ENCODE measurements at places on chromosomes 6 and 20.
A peak's percentile ranks its signal among the peaks of the same experiment; 100 is the strongest.

DNA sequence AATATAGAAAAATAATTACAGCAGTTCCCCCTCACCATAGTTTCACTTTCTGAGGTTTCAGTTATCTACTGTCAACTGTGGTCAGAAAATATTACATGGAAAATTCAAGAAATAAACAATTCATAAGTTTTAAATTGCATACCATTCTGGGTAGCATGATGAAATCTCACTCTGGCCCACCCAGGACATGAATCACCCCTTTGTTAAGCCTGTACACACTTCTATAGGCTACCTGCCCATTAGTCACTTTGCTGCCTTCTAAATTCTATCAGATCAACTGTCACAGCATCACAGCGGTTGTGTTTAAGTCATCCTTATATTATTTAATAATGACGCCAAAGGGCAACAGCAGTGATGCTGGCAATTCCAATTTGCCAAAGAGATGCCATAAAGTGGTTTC is 140.3 kb upstream of the RUNX2 start:
- ATAC-seq = no peak

DNA sequence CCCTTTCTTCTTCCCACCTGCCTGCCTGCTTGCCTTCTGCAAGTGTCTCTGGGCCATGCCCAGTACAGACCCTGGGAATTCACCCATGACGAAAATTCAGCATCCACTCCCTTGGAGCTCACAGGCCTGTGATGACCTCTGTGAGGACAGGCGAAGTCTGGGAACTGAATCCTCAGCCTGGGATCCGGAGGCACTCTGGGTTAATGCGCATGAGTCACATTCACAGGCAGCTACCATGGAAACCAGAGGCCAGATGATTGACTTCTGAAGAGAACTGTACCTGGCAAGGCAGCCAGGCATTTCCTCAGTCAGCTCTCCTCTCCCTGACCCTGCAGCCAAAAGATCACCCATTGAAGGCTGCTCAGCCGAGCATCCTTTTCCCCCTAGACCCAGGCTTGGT is 41.0 kb downstream of the SLC9A8 start:
- no peak for ATAC-seq

- no peak for ATAC-seq
Observed at GRCh38 chr6:73538116-73538779, 17.4 kb upstream of the EEF1A1 start.

DNA sequence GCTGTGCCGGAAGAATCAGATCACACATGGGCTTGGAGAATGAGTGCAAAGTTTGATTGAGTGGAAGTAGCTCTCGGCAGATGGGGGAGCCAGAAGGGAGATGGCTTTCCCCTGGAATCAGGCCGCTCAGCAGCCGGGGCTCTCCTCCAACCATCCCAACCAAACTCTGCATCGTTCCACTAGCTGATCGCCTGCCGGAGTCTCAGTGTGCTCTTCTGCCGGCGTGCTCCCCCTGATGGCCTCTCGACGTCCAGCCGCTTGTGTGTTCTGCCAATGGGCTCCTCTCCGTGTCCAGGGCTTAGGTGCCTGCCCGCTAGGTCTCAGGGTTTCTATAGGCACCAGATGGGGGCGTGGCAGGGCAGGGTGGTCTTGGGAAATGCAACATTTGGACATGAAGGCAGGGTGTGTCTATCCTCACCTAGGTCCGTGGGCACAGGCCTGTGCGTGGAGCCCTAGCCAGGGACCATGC is 4.9 kb upstream of the BIRC7 start:
- ATAC-seq = no peak

DNA sequence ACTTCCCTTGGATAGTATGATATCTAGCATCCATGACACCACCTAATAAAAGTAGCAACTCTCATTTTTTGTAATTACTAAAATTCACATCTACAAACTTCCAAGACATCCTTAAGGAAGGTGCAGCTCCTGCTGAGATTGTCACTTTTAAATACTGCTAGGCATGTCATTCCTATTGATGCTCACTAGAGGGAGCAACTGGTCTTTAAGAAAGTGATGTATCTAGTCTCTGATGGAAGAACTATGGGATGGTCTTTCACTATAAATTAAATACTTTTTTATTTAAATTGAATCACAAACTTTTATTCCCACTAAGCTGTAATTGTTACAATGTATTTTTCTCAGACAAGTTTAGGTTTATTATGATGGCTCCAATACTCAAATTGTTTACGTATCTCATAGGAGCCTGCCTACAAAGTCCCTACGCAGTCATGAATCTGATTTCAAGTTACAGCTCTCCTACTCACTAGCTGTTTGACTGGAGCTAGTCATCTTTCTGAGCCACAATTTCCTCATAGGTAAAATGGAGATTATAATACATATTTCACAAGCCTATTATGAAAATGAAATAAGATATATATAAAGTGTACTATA is 8.1 kb upstream of the TSPYL1 start:
- no peak for ATAC-seq

DNA sequence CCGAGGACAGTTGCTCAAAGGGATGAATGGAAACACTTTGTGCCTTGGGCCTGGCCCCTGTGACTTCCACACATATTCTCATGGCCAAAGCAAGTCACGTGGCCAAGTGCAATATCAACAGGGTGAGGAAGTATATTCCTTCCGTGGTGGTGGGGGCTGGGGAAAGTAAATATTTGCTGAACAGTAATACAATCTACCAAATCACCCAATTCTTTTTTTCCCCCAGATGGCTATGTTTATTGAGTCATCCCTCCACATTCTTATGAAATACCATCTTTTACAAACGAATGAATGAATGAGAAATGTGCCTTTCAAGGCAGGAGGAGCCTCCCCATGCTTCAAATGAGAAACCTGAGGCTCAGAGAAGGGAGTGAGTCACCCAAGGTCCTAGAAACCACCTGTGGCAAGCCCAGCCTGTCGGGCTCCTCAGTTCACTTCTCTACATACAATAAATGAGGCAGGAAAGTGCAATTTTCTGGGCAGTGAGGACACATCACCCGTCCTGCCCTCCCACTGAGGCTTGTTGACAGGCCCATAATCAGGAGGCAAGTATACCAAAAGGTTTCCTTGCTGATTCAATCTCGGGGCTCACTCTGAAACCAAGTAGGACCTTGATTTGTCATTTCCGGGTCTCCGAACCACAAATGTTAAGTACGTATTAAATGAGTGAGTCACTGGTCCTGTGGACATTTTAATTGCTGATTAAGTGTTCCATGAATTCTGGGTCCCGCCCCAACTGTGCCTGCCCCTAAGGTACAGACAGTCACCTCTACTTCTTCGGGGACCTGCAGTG is 25.3 kb upstream of the TOP1 start:
- ATAC-seq = peak; percentile 86

DNA sequence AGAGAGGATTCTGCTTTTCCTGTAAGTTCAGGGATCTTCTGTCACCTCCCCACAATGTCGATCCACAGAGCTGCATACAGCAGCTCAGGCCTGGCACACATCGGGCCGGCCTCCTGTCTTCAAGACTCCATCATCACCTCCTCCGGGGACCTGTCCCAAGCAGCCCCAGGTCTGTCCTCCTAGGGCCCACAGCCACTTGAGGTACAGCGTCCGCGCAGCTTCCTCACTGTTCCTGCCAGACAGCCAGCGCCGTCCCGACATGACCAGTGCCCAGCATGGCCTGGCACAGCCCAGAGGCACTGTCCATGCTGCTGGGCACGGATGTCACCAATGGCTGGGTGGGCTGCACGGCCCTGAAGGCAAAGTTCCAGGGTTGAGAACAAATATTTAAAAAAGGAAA is 101.6 kb downstream of the DLL1 start:
- ATAC-seq = no peak

DNA sequence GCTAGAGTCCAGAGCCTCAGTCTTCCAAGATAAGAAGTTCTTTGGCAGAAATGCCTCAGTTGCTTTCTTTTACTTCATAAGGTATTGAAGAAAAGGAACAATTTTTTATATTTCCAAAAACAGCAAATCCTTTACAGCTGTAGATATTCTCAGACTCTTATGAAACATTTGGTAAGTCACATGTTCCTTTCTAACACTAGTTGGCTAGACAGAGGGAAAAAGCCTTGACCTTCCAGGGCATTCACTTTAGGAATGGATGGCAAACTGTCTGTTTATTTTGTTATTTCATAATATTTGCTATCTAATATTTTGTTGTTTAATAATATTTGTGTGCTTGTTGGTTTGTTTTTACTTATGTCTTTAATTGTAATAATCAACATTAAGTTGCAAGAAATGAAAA is 140.8 kb downstream of the PTPRK start:
- ATAC-seq = no peak

DNA sequence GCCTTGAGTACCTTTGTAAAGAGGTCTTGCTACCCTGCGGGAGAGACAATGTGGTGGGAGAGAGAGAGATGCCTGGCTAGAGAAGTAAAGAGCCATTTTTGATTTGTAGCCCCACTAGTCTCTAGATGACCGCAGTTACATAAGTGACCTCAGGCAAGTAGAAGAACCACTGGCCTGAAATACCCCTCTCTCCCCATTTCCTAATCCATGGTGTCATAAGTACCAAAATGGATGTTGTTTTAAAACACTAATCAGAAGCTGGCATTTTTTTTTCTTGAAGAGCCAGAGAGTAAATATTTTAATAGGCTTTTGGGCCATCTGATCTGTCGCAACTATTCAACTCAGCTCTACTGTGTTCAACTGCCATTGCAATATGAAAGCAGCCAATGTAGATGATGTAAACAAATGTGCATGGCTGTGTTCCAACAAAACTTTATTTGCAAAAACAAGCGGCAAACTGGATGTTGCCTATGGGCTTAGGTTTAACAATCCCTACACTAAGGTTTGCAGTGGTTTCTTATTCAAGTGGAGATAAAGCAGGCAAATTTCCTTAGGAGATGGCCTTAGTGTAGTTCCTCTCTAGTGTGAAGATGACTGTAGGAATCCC is 36.5 kb downstream of the RARS2 start:
- ATAC-seq = no peak

- ATAC-seq = no peak
Observed at GRCh38 chr6:95244751-95245150, 332.6 kb upstream of the MANEA start.

DNA sequence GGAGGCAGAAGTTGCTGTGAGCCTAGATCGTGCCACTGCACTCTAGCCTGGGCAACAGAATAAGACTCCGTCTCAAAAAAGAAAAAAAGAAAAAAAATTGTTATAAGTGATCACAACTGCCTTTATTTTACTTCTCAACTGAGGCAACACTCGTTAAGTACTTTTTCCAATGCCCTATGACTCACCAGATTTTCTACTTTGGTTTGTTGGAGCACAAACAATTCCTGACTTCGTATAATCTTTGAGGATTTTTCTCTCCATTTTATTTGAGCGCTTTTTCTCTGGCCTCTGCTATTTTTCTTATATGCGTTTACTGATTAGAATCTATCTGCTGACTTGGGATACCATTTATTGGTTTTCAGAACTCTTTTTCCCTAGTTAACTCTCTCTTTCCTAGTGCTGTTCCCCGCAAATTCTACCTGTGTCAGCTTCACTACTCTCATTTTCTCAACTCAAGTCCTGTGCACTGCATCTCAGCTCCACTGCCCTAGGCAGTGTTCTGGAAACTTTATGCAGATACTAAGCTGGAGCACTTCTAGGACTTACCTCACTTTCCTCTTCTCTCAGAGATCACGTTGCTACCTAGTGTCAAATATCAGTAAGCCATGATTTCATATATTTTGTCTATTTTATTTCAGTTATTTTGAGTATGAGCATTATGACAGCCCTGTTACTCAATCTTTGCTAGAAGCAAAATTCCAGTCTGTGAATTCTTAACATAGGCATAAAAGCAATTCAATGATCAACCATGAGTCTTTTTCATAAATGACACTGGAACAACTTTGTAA is 1120.1 kb upstream of the CITED2 start:
- no peak for ATAC-seq

- ATAC-seq = no peak
Observed at GRCh38 chr20:24379484-24379927, 89.9 kb upstream of the SYNDIG1 start.

GRCh38 chr20:4045082-4045481 is 29.7 kb upstream of the RNF24 start:
- no peak for ATAC-seq

DNA sequence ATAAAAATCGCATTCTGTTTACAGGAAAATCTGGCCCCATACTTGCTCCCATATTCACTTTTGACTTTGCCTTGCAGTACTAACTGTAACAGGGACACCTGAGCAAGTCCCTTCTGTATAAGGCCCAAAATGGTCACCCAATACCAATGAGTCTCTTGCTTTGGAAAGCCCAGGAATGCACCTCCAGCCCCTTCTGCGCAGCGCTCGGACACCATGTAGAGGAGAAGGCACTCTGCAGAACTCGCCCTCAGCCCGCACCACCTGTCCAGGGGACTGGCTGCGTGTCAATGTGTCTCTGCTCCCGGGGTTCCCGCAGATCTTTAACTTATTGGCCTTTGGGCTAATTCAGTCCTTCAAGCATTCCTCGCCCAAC is 746 bp upstream of the PRND start:
- ATAC-seq = no peak

DNA sequence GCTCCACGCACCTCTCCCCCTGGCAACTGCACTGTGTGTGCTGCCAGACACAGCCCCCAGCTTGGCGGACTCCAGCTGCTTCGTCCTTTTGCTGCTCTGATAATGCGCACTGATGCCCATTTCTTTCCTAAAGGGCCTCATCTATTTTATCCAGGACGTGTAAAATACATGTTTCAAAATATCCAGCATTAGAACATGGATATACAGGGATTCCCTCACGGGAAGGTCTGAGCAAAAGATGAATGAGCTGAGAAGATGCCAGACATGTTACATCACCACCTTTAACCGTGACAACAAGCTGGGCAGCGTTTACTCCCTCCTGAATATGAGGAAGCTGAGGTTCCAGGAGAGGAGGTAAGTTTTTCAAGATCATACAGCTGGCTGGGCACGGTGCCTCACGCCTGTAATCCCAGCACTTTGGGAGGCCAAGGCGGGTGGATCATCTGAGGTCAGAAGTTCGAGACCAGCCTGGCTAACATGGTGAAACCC is 32.8 kb downstream of the TNXB start:
- no peak for ATAC-seq

DNA sequence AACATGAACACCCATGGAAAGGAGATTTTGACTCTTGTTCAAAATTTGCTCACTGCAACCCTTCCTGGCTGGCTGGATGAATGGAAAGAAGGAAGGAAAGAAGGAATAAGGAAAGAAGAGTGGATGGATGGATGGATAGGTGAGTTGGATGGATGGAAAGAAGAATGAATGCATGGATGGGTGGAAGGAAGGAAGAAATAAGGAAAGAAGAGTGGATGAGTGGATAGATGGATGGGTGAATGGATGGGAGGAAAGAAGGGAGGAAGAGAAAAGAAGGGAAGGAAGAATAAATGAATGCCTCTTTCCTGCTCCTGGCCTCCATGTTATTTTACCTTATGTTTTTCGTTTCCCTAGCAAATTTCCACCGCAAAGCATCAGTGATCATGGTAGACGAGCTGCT is 74.2 kb upstream of the RIN2 start:
- no peak for ATAC-seq

GRCh38 chr6:125251516-125252220 is 50.1 kb downstream of the HDDC2 start:
- no peak for ATAC-seq

- ATAC-seq = peak; percentile 29
Observed at GRCh38 chr6:44263354-44264100, 1.8 kb downstream of the NFKBIE start.

- ATAC-seq = peak; percentile 77
Observed at GRCh38 chr6:26233649-26234420, 131.2 kb upstream of the BTN3A2 start.

GRCh38 chr6:148064406-148065134 is 278.1 kb upstream of the SASH1 start:
- no peak for ATAC-seq

- no peak for ATAC-seq
Observed at GRCh38 chr20:2875690-2876203, 2.5 kb downstream of the PTPRA start.

All from stimulated activated memory B cell treated with anti-CD40 and anti-IgM and Interleukin-4, amounts not matched to agents 10 μg/mL and 1 μg/mL and 100 μg/mL, for 72 hours (primary cell).